ENCODE measurements at places on chromosomes 3 and 15.

- DNase-seq, result peak; percentile 26
Observed at GRCh38 chr3:32395496-32395895, 3.8 kb downstream of the CMTM7 start.

DNA sequence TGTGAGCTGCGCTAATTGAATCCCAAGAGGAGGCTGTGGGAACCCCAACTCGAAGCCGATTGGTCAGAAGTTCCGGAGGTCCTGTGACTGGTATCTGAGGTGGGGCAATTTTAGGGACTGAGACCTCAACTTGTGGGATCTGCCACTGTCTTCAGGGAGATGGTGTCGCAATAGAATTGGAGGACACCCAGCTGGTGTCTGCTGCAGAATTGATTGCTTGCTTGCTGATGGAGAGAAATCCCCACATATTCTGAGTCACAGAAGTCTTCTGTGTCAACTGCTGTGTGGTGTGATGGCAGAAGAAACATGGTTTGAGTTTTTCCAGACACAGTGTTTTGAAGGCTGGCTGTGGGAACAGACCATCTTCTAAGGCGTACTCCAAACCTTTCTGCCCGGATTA is 99.7 kb upstream of the PLXNA1 start:
- peak; percentile 71 for DNase-seq

GRCh38 chr3:65401359-65402305 is 637.1 kb downstream of the MAGI1 start:
- no peak for DNase-seq

DNA sequence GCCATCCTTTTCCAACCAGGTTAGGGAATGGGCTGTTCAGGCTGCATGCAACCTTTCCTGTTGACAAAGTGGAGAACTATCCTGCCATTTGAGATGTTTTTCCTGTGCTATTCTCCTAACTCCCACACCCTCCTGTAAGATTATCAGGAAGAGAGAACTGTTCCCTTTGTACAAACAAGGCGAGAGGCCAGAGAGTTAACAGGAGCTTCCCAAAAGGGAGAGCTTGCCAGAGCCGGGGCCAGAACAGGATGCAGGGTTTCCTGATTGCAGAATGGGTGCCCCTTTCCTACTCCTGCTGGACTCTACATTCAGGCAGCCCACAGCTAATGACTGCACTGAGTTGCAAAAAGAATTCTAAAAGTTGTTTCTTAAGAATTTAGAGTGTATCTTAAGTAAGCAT is 17.1 kb downstream of the PML start:
- peak; percentile 63 for DNase-seq

DNA sequence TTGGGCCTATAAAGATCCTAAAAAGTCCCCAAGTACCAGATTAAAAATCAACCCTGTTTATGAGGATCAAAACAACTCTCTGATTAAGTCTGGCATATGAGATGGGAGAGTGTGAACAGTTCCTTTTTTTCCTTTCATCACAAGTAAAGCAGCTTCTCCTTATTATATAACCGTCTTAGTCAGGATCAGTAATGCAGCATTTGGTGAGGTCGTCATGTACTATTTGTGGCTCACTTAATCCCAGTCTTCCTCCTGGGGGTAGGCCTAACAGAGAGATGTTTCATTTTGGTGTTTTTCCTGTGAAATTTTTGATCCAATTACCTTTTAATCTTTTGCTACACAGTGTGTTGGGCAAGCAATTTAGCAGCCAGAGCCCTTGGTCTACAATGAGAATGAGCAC is 333.1 kb upstream of the KCNMB2 start:
- peak; percentile 51 for DNase-seq

- DNase-seq, result no peak
Observed at GRCh38 chr15:81049835-81050234, 49.1 kb downstream of the TLNRD1 start.

GRCh38 chr3:179016979-179017670 is 54.5 kb downstream of the ZMAT3 start:
- no peak for DNase-seq

DNA sequence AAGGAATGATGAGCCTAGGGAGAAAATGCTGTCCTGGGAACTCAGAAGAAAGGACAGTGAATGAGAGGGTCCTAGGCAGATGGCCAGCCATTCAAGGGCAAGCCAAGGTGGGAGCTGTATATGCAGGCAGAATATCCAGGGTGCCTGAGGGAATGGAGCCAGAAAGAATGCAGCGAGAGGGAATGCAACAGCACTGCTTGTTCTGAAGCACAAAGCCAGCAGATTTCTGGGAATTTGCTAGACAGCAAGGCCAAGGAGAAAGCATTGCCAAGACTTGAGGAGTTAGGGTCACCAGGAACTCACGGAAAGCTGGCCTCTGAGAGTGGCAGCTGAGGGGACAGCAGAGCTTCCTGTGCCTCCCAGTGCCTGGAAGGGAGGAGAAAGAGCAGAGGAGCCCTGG is 200.6 kb downstream of the MYRIP start:
- no peak for DNase-seq

GRCh38 chr15:91853948-91854638 is 585 bp downstream of the SLCO3A1 start:
- DNase-seq, result peak; percentile 6

DNA sequence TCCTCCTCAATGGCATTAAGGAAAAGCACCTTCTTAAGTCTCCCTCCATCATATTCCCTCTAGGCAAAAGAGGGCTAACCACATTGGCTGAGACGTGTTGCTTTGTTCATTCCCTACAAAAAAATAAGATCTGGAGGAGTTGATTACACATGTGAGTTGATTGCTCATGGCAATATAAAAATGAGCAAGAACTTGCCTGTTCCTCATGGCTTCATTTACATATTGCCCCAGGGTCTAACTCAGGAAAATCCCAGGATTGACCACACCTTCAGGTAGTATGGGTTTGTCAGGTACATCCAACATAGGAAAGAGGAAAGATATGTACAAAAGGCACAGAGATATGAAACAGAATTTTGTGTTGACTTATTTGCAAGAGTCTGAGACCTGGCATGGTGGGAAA is 35.5 kb downstream of the NFKBIZ start:
- no peak for DNase-seq

GRCh38 chr3:128307029-128307633 is 153.8 kb downstream of the EEFSEC start:
- no peak for DNase-seq

GRCh38 chr3:108133048-108133369 is 42.2 kb upstream of the CD47 start:
- no peak for DNase-seq

DNA sequence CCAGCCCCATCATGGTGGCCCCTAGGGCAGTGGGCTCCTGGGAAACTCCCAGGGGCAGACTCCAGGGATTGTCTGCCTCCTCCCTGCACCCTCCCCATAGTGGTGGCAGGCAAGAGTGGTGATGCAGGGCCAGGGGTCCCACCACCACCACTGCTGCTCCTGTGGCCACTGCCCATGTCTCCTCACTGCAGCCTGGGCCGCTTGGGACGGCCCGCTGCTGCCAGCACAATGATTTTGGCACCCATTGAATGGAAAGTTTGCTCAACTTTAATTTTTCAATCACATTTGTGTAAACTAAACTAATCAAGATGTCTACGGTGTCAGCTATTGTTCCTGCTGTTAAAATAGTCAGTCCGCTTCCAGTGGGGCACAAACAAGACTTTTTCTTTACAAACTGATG is 92.1 kb upstream of the TNFSF10 start:
- DNase-seq, result no peak

GRCh38 chr3:90032980-90033641 is 925.7 kb downstream of the EPHA3 start:
- no peak for DNase-seq

DNA sequence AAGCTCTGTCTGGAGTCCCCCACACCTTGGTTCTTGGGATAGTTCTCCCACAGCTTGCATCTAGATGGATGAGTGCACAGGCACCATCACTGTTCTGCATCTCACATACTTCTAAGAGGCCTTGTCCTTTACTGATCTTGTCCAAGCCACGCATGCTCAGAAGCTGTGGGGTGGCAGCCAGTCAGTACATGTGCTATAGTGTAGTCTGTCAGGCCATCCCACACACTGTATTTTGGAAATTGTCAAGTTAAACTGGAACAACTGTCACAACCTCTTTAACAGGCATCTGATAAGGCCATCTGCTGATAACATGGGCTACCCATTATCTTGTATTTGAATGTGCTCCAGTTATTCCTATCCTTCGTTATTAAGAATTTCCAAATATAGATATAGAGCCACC is 296.5 kb upstream of the AZI2 start:
- DNase-seq, result no peak

DNA sequence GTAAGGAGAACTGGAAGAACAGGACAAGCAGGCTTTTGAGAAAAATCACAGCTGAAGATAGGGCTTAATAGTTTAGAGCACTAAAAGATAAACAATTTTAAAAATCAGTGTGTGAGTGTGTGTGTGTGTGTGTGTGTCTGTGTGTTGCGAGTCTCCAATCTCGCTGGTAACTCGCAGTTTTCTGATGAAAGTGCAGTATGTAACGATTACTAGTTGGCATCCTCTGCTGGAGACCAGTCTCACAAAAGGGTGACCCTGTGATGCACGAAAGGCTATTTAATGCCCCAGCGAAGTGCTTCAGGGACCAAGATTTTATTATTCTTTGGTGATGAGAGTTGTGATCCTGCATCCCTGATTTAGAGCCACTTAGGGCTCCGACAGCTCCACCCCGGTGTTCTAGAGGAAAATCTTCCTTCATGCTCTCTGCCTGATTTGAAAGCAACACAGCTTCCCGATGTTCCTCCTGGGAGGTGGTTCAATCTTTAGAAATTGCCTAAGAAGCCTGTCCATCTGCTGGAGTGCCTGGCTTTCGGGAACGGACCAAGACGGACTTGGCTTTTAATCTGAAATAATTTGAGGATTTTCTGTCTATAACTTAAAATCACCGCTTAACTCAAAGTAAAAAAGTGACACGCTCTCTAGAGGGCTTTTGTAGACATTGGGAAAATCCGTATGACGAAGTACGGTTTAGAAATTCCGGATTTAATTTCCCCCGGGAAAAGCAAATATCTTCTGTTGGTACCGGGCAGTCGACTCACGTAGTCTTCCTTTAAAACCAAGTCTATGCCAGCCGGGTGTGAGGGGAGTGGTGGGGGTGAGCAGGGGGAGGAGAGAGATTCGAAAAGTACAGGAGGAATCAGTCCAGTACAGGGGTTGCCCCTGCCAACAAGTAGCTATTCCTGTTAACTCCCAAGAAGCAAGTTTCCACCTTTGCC is 1.1 kb upstream of the ALCAM start:
- DNase-seq, result peak; percentile 77

GRCh38 chr3:65858749-65859148 is 180.0 kb downstream of the MAGI1 start:
- DNase-seq, result no peak

Data from fibroblast of mammary gland (primary cell).